ENCODE measurements at places on chromosomes 16 and 17. TPM values are rescaled to one million over a fixed set of nuclear protein-coding genes. Genes with fewer than 3 reads are reported as not detected.

DNA sequence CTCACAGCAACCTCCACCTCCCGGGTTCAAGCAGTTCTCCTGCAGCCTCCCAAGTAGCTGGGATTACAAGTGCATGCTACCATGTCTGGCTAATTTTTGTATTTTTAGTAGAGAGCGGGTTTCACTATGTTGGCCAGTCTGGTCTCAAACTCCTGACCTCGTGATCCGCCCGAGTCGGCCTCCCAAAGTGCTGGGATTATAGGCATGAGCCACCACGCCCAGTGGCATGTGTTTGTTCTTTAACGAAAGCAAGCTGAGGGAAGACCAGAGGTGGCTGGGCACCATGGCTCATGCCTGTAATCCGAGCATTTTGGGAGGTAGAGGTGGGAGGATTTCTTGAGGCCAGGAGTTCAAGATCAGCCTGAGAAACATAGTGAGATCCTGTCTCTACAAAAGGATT lies 18.1 kb downstream of the TNFRSF13B start:
- no peak for DNase-seq

GRCh38 chr17:28983286-28984230 lies 22.3 kb downstream of the SEZ6 start:
- DNase-seq: peak; percentile 96

DNA sequence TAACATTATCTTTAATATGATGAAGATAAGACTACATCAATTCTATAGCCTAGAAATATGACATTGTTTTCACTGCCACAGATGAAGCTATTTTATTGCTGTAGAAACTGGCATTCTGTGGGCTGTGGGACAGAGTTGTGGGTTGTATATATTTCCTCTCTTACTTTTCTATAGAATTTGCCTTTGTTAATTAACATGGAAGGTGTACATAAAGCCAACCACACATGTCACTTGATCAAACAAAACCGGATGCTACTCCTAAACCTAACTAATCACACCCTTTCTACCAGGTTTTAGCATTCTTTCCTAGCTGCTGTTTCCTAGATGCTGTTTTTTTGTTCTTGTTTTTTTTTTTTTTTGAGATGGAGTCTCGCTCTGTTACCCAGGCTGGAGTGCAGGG lies 81.2 kb upstream of the ATP2A3 start:
- DNase-seq: no peak

- DNase-seq: no peak
Measured at GRCh38 chr16:13961099-13961811, 41.3 kb downstream of the ERCC4 start.

- DNase-seq: no peak
Measured at GRCh38 chr16:88460496-88461330, 7.6 kb downstream of the ZFPM1 start.

GRCh38 chr16:79765431-79765830 lies 164.9 kb upstream of the MAF start:
- no peak for DNase-seq

DNA sequence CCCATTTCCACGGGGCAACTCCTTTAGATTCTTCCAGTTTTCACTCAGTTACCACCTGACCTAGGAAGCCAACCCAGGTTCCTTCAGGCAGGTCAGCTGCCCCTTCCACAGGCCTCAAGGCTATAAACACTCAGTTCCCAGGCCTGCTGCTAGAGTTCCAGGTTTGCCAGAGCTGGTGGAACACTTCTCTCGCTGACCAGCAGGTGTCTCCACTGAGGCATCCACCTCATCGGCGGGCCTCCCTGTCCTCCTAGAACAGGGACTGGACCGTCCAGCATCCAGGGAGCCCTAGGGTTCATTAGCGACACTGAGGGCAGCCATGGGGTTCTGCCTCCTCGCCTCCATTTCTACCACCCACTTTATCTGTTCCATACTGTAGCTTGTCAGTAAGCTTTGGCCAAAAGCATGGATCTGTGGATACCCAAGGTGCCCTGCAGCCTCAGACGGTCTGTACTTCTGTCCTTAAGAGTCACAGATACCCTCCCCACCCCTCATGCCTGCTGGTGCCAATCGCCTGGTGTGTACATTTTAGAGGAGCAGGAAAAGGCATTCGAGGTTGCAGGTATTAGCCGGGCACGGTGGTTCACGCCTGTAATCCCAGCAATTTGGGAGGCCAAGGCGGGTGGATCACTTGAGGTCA lies 29.0 kb downstream of the PIMREG start:
- DNase-seq: peak; percentile 52

DNA sequence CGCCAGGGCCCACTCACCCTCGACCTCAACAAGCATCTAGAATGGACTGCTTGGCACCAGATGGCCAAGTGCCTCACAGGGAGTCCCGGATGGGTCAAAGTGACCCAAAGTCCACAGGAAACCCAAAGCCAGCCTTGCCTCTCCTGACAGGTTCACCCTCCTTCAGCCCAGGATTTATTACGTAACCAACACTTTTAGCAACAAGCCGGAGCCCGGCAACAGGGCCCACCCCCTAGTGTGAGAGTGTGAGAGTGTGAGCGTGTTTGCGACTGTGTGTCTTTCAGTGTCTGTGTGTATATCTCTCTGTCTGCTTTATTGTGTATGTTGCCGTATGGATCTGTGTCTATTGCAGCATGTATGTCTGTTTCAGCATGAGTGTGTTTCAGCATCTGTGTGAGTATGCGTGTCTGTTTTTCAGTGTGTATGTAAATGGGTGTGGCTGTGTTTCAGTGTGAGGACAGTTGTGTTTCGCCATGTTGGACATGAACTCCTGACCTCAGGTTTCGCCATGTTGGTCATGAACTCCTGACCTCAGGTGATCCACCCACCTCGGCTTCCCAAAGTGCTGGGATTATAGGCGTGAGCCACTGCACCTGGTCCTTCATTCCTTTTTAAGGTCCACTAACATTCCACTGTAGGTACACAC lies 13.7 kb upstream of the PEMT start:
- no peak for DNase-seq

- no peak for DNase-seq
Measured at GRCh38 chr16:57711-58110, 4.1 kb downstream of the SNRNP25 start.

DNA sequence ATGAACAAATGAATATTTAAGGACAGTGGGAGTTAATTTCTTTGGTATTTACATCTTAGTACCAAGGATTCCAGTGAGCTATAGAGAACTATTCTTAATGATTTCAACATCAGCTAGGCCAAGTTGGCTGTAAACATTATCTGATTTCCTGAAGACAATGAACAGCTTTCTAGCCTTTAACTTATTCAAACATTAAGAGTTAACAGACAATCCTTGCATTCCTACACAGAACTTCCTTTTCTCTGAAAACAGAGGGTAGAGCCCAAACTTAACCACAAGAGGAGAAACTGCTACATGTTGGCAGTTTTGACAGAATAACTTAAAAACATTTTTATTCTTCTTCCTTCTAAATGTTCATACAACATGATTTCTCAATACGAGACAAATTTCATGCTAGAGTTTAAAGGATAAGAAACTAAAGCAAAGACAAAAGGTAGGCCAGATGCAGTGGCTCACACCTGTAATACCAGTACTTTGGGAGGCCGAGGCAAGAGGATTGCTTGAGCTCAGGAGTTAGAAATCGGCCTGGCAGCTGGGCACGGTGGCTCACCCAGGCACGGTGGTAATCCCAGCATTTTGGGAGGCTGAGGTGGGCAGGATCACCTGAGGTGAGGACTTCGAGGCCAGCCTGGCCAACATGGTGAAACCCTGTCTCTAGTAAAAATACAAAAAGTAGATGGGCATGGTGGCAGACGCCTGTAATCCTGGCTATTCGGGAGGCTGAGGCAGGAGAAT lies 4.4 kb downstream of the CRLF3 start:
- no peak for DNase-seq

GRCh38 chr16:74700116-74700437 lies 585 bp downstream of the MLKL start:
- no peak for DNase-seq

IRF8 gene
- 9.0 TPM for polyA plus RNA-seq

OMG gene
- 89.9 TPM for polyA plus RNA-seq

PTGES3L gene
- 8.2 TPM for polyA plus RNA-seq

KRT9 gene
- 0.11 TPM for polyA plus RNA-seq

FBXL16 gene
- polyA plus RNA-seq: 76.0 TPM

PYDC1 gene
- polyA plus RNA-seq: 2.0 TPM

MEOX1 gene
- 0.35 TPM for polyA plus RNA-seq
